NCI-H510A treated with DMSO at 0.1 percent for 48 hours (cell line): ENCODE measurements at places on chromosomes 12 and 14.

GRCh38 chr14:20601522-20601921, 10.3 kb upstream of the RNASE12 start:
- no peak for DNase-seq

- DNase-seq = no peak
Measured at GRCh38 chr12:15208140-15208539, 13.1 kb downstream of the RERG start.

- peak; percentile 67 for DNase-seq
Measured at GRCh38 chr12:49201595-49202295, 12.9 kb upstream of the TUBA1A start.

GRCh38 chr12:47617476-47617875, 88.4 kb downstream of the RPAP3 start:
- no peak for DNase-seq

- no peak for DNase-seq
Measured at GRCh38 chr12:87814625-87815024, 214.6 kb downstream of the C12orf50 start.
